M059J (cell line): ENCODE measurements at places on chromosomes 12 and 14.

GRCh38 chr12:18146363-18146762 lies 56.4 kb upstream of the RERGL start:
- DNase-seq = no peak

DNA sequence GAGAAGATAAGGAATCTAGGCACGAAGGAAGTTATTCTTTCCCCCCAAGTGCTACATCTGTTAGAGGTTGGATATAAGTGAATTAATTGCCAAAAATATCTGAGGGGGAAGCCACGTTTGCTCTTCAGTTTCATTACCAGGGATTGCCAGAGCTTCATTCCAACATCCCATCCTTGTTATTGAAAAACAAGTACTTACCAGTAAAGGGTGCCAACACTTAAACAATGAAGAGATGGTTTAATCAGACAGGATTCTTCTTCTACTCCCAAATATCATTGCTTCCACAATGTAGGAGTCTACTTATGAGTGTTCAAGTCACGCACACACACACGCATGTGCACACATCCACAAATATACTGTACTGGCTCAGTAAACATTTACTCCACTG lies 312.4 kb downstream of the RPAP3 start:
- no peak for DNase-seq

DNA sequence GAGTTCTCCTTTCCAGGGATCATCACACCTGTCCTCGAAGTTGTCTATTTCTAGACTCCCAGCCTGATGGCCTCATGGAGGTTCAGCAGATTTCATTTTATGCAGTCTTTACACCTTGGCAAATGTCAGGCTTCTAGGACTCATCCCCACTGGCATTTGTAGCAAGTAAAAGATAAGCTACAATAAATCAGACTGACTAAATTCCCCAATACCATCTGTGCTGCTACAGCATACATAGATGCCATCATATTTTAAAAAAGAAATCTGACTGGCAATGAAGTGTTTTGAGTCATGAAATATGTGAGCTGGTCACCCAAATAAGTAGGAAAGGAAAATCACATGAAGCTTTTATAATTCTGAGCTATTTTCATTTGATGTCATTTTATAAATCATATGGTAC lies 55.3 kb downstream of the KCNC2 start:
- no peak for DNase-seq

GRCh38 chr14:37726708-37727107 lies 131.3 kb downstream of the TTC6 start:
- no peak for DNase-seq

- DNase-seq = no peak
These were observed 223.2 kb downstream of the ADGRD1 start for GRCh38 chr12:131176926-131177325.

DNA sequence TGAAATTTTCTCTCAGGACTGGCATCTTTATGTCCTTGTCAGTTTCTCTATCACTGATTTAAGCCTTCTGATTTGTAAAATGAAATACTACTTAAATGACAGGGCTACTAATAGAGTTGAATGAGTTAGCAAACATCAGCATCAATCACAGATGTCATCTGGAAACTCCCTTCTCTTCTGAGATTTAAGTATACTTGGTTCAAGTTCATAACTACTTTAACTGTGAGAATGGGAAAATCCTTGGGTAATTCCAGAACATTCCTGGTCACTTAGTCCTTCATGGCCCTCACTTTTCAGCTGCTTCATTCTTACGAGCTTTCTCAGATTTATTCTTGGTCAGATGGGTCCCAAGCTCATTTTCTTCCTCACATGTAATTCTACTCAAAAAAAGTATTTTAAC lies 1655.3 kb upstream of the FLRT2 start:
- no peak for DNase-seq

GRCh38 chr12:116236148-116236731 lies 41.3 kb downstream of the MED13L start:
- peak; percentile 67 for DNase-seq

DNA sequence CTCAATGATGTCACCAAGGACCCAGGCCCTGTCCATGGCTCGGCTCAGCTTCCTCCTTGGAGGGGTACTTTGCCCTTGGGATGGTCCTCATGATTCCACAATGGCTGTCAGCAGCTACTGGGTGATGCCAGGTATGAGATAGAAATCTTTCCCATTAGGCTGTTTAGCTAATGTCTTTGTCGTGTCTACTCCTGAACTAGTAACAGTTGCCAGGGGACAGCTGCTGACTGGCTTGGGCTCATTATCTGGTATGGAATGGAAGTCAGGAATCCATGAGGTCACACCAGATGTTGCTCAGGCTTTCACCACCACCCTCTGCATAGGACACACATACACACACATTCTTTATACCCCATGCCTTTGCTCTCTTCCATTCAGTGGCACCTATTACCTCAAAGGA lies 9.2 kb downstream of the PRPH start:
- DNase-seq = peak; percentile 22

DNA sequence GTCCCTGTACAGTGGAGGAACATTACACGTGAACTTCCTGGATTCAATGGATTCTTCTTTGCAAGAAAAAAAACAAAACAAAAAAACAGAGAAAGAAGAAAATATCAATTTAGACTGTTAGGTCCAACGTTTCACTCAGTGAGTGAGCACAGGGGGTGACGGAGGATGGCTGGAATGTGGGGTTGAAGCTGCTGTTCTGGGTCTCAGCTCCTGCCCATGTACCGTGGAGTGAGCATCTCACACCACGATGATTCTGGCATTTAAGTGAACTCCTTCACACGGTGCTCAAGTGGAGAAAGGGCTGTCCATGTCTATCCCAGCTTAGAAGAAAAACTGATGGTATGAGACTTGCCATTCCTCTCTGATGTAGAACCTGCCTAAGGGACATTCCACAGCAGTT lies 23.2 kb downstream of the CCND2 start:
- no peak for DNase-seq

GRCh38 chr12:107891967-107892366 lies 117.5 kb downstream of the ASCL4 start:
- no peak for DNase-seq

DNA sequence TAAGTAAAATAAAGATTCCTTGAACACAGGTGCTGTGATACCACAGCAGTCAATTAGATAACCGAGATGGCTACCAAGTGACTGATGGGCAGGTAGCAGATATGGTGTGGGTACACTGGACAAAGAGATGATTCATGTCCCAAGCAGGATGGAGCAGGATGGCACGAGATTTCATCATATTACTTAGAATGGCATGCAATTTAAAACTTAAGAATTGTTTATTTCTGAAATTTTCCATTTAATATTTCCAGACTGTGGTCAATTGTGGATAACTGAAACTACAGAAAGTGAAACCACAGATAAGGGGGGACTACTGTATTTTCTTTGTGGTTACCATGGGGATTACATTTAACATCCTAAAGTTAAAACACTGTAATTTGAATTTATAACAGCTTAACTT lies 7.5 kb upstream of the ZFP36L1 start:
- DNase-seq = peak; percentile 81
